Right hindlimb (tissue), 1 donor: ENCODE measurements at places on chromosomes 1 and 21.

GRCh38 chr1:174812656-174813055, 187.1 kb upstream of the CACYBP start:
- no peak for DNase-seq

- no peak for DNase-seq
These were observed 105.5 kb upstream of the RUNX3 start for GRCh38 chr1:25035523-25036116.

DNA sequence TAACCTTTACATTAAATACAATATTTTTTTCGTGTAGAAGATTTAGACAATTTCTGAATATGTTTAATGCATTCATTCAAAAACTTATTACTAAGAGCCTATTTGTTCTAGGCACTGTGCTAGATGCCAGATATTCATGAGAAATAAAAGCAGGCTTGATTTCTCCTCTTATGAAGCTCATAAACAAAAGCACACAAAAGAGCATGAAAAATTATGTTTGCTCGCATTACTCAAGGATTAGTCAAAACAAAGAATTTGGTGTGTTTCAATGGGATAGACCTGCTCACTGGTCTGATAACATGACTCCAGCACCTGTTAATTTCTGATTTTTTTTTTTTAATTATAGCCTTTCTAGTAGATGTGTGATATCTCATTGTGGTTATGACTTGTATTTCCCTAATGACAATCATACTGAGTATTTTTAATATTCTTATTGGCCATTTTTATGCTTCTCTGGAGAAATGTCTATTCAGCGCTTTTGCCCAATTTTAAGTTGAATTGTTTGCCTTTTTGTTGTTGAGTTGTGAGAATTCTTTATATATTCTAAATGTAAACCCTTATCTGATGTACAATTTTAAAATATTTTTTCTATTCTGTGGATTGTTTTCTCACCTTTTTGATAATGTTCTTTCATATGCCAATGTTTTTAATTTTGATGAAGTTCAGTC, 382.3 kb upstream of the ADGRL4 start:
- DNase-seq: no peak

DNA sequence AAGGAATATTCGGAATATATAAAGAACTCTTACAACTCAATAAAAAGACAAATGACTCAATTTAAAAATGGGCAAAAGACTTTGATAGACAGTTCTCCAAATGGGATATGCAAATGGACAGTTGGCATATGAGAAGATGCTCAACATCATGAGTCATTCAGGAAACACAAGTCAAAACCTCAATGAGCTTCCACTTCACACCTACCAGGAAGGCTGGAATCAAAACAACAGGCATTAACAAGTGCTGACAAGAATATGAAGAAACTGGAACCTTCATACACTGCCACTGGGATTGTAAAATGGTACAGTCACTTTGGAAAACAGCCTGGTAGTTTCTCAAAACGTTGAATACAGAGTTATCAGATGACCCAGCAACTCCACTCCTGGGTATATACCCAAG, 17.2 kb downstream of the PGBD5 start:
- no peak for DNase-seq

- no peak for DNase-seq
These were observed 31.0 kb downstream of the UCK2 start for GRCh38 chr1:165858364-165858823.

DNA sequence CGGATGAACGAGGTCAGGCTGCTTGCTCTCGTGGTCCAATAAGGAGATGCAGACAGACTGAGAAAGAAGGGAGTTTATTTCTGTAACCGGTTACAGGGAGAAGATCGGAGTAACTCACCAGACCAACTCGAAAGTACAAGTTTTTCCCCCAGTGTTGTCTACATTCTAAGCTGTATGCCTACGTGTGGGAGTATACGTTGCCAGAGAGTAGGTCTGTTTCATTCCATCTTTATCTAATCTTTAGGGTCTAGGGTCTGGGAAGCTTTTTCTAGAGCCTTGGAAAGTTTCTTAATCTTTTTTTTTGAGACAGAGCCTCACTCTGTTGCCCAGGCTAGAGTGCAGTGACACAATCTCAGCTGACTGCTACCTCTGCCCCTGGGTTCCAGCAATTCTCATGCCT, 4.7 kb upstream of the PADI1 start:
- no peak for DNase-seq

DNA sequence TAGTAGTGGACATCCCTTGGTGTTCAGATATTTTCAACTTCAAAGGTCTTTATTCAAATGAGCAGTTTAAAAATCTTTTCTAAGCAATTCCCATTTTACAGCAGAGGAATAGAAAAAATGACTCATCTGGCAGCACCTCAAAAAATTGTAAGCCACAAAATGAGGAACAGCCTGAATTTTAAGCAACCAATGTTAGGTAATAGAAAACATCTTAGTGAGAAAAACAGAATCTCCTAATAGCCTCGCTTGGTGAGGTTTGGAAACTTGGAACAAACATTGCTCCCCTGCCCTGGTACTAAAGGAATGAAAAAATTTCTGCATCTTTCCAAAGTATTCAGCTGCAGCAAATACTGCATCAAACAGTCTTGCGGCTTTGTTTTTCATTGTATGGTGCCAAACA, 264.4 kb downstream of the NTNG1 start:
- no peak for DNase-seq

DNA sequence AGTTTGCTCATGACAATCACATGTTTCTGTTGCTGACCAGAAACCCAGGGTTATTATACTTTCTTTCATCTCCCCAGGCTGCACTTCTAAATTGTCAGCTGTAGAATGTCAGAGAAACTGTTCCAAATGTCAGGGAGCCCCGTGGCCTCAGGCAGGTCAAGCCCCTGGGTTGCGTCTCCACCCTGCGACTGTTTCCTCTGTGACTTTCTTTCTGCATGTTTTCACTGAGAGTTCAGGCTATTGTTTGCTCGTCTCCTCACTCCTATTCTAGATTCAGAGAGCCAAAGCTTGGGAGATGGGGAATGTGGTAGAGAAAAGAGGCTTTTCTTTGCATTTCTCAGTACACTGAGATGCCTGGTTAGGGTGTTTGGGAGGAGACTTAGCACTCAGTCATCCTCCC, 97.4 kb downstream of the CENPF start:
- DNase-seq: no peak

GRCh38 chr1:228463559-228464455, 23.4 kb upstream of the RNF187 start:
- no peak for DNase-seq

GRCh38 chr1:168340781-168341482, 60.3 kb downstream of the TBX19 start:
- no peak for DNase-seq

DNA sequence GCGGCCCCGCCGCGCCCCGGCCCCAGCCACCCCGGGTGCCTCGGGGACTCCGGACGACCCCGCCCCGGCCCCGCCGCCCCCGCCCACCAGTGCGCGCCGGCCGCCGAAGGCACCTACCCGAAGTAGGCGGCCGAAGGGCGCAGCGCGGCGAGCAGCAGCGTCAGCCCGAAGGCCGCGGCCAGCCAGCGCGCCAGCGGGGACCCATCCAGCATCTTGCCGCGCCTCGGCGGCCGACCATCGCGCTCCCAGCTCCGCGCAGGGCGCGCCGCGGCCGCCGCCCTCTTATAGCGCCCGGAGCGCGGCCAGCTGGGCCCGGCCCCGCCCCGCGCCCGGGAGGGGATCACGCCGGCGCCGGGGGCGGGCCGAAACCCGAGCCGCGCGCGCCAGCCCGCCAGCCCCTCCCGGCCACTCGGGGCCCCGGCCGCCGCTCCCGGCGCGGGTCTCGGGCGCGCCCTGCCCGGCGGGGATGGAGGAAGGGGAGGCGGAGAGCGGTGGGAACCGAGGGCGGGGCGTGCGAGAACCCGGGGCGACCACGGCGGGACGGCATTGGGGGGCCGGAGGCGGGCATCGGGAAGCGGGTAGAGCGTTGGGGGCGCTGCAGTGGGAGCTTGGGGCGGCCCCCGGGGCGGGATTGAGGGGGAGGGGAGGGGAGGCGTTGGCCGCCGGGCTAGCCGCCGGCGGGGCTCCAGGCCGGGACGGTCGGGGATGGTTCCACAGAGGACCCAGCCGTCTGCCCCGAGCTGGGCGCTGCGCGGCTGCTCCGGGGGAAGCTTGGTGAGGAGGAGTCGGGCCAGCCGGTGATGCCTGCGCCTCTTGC, at the start of gene WNT9A:
Gene WNT9A (minus strand): TSS at position 257 of the 817 bp plus-strand sequence. CDS start 45 bp downstream, at position 212.
- DNase-seq: peak; percentile 77

DNA sequence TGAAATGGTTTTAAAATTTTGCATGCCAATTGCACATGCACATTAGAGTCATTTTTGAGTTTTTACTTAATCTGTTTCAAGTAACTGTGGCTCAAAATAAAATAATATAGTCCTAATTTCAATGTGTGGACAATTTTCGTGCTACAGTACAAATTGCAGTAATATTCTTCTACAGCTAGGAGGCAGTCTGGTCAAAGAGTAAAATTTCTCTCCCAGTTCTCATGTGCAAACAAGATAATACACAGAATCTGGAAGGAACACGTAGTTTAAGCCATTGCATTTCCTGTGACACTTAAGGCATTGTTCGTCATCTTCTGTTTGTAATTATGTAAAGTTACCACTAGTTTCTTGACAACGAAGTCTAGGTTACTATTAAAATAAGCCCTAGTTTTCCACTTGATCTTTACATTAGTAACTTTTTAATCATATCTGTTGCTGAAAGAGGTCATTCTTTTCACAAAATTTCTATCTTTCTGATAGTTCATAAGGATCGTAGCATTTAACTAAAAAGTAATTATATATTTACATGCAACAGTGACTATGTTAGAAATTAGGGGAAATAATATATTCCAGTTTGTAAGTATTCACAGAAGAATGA, 28.9 kb downstream of the ODR4 start:
- no peak for DNase-seq

DNA sequence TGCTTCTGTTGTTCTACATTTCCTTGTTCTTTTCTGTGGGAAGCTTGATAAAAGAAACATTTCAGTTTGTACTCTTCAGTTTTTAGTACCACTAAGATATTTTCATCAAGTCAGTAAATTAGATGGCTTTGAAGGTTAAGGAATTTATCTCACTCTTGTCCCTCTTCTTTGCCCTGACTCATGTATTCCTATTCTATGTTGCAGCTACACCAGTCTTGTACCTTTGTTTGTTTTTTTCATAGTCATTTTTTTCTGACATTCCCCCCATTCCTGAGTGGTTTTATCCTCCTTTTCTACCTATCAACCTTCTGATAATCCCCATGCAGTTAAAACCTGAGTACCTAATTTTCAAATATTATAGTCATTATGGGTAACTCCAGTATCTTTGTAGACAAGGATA, 65.4 kb downstream of the MAST2 start:
- no peak for DNase-seq
